ENCODE measurements at places on chromosomes 13 and 19. TPM values are rescaled to one million over a fixed set of nuclear protein-coding genes. Genes with fewer than 3 reads are reported as not detected.

DNA sequence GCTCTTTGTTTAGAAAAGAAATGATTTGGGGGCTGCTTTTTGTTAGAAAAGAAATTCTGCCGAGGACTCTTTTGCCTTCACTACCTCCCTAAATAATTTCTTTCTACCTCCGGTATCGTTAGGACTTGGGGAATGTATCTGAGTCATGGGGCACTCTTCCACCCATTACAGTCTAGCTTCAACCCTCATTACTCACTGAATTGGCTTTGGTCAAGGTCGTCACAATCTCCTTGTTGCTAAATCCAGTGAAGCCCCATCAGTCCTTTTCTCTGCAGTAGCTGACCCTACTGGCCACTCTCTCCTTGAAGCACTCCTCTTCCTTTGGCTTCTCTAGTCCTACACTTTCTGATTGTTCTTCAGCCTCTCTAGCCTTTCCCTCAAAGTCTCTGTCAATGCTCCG is 34.0 kb downstream of the WDR87 start:
- DNase-seq = no peak

The ZNF543 gene
- total RNA-seq = 16.7 TPM

DNA sequence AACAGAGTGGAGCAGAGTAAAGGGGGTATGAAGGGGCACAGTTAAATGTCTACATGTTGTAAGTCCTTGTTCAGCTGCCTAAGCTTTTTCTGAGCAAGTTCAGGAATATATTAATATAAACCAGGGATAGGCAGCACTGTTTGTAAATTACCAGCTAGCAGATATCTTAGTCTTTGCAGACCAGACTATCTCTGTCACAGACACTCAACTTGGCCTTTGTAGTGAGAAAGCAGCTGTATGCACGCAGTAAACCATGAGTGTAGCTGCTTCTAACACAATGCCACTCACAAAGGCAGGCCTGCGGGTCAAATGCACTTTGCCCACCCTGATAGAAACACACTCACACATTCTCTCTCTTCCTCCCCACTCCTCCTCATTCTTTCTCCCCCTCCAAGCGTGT is 1016.9 kb downstream of the UQCRFS1 start:
- DNase-seq = no peak

DNA sequence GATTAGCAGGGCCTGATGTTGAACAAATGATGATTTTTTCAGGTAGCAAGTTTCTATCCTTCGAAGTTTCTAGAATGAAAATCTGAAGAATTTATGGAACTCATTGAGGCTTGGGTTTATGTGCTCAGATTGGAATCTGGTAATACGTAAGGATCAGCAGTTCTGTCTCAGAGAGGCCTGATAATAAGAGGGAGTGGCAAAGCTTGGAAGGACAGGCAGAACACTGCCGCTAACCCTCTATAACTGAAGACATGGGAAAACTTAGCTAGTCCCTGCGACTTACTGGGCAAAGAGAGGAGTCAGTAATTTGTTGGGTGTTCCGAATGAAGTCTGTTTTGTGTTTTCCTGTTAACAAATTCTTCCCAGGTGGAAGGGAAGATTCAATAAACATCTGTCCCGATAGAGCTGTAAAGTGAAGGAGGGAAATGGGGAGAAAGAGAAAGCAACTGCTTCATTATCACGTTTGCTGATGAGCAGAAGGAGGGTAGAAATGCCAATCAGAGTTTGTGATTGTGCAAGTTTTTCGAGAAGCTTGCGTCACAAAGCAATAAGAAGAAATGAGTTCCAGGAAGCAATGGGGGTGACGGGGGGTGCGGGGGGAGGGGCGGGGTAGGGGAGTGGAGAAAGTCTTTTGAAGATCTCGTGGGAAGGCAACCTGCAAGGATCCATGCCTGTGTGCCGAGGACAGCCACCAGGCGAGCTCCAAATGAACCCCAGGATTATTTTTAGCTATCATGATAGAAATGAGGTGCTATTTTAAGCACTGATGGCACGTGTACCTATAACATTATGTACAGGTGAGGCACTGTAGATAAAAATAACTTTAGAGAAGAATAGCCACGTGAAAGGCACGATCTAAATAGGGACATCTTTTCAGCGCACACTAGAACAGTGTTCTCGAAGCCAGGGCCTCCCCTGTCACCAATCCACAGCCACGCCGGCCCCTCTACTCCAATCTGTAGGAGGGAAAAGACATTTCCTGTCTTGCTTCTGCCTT is 224.1 kb downstream of the FGF9 start:
- no peak for DNase-seq

DNA sequence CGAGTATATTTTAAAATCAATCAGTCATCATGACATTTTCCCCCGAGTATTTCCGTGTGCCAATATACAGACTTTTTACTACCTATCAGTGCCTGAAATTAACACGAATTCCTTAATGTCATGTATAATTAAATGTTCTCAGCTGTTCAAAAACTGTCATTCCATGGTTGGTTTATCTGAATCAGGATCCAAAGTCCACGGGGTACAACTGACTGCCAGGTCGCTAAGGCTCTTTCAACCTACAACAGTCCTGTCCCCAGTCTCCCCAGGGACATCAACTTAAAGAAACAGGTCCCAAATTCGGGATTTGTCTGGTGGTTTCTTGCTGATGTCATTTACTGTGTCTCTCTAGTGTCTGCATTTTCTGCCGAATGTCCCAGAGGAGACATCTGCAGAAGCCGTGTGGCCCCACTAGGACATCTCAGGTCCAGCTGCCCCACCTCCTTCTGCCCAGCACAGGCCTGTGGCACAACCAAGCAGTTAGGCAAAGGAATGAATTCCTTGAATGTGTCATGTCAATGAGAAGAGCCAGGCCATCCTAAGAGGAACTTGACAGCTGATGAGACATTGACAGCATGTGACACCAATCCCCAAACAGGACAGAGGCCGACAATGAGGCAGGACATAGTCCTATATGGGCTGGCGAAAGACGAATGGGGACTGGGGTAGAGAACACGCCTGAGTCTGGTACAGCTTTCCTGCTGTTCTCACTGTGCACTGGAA is 109.5 kb downstream of the STK24 start:
- no peak for DNase-seq

All from glutamatergic neuron (in vitro differentiated cells).